Ovary (tissue), 10 donors: ENCODE measurements at places on chromosomes 4 and X. TPM values are rescaled to one million over a fixed set of nuclear protein-coding genes. Genes with fewer than 3 reads are reported as not detected.

DNA sequence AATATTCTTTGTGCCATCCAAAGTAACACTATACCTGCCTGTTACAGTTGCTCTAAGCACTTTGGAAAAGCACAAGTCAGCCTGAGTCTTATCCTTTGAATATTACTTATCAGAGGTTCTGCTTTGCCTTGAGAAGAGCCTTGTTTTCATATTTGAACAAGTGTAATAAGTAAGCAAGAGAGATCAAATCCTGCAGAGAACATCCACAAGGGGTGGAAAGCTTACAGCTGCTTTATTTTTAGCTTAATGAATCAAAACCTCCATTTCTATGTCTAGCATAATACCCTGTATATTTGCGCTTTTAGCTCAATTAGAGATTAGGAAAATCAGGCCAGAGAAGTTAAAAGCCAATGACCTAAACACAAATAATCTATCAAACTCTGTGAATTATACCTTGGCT, 139.8 kb downstream of the CDS1 start:
- no peaks in the 10 kb centered on the region for H3K27me3 ChIP-seq
- H3K36me3 ChIP-seq, result no peaks in the 10 kb centered on the region
- H3K27ac ChIP-seq, result no peak overlapping the region
- no peaks in the 10 kb centered on the region for H3K4me1 ChIP-seq
- no peak for DNase-seq

DNA sequence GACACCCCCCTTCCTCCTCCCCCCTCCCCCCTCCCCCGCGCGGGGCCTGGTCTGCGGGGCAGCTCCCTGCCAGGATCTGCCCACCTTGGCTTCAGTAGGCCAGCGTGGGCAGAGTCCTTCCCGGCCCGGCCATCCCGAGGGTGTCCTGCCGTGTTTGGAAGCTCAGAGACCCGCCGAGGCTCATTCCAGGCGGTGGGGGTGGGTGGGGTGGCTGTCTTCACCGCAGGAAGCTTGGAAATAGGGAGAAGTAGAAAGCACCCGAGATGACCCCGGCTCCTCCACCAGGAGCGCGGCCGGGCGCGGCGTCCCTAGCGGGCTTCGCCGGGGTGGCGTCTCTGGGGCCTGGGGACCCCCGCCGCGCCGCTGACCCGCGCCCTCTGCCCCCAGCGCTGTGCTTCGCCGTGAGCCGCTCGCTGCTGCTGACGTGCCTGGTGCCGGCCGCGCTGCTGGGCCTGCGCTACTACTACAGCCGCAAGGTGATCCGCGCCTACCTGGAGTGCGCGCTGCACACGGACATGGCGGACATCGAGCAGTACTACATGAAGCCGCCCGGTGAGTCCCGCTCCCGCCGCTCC, 1.6 kb downstream of the NAT8L start:
- H3K27ac ChIP-seq, result no peak overlapping the region
- no peak for DNase-seq
- H3K36me3 ChIP-seq, result no peaks in the 10 kb centered on the region

GRCh38 chrX:123817288-123817894, 42.5 kb upstream of the XIAP start:
- H3K36me3 ChIP-seq, result no peaks in the 10 kb centered on the region
- no peaks in the 10 kb centered on the region for H3K27me3 ChIP-seq
- no peaks in the 10 kb centered on the region for H3K4me1 ChIP-seq
- H3K4me3 ChIP-seq, result no peak overlapping the region
- no peak overlapping the region for H3K27ac ChIP-seq

DNA sequence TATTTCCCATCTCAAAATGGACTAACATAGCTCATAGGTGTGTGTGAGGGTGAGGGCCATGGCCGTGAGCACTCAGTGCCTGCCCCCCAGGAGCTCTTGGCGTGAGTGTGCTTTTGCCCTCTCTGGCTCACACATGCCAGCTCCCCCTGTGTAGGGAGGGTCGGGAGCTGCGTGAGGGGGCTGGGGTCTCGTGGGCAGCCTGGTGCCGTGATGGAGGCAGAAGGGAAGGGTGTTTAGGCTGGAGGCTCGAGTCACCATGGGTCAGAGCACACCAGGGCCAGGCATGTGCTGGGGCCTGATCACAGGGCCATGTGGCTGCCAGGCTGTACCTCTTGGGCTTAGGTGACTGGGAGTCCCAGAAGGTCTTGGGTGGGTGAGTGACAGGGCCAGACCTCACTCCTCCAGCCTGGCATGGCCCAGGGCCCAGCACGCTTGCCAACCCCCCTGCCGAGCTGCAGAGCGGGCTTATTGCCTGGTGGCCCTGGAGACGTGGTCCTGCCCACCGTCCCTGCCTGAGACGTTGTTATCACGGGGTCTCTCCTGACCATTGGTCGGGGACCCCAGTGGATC, 44.0 kb downstream of the ADRA2C start:
- no peak overlapping the region for H3K27ac ChIP-seq
- no peaks in the 10 kb centered on the region for H3K27me3 ChIP-seq
- no peak for DNase-seq
- H3K4me1 ChIP-seq, result no peaks in the 10 kb centered on the region
- H3K4me3 ChIP-seq, result no peak overlapping the region

- no peaks in the 10 kb centered on the region for H3K27me3 ChIP-seq
- no peak overlapping the region for H3K4me3 ChIP-seq
- no peak overlapping the region for H3K27ac ChIP-seq
- peak; percentile 31 for DNase-seq
These were observed 58.7 kb downstream of the MAMLD1 start for GRCh38 chrX:150421816-150422215.

DNA sequence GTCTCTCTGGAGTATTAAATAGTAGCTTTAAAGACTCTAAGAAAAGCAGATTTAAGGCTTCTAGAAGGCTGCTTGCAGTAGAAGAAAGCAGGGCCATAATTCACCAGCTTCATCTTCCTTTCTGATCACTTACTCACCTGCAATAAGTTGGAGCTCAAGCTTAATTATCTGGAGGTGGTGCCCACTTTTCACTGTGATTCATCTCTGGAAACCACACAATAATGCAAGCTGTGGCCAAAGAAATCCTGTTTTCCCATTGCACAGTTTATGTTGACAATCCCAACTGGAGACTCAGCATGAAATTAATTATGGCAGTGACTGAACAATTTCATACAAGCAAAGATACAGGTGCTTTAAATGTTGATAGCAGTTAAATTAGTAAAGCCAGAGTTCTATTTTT, 14.7 kb downstream of the CWH43 start:
- H3K4me3 ChIP-seq, result no peak overlapping the region
- no peak overlapping the region for H3K27ac ChIP-seq
- no peak for DNase-seq
- no peaks in the 10 kb centered on the region for H3K4me1 ChIP-seq

DNA sequence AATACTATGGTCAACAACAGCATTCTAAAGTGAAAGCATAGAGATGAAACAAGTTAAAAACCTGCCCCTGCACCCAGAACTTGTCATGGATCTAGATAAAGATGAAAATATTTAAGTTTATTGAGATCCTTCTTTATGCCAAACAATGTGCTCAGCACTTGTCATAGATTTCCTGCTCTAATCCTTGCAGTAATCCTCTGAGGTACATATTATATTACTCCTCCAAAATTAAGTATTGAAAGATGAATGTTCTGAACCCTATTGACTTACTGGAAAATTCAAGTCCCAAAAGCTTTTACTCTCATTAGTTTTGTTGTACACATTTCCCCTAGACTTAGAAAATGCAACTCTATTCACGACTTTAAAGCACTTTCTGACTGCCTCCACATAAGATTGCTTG, 35.6 kb downstream of the CAMK2D start:
- H3K4me3 ChIP-seq, result no peak overlapping the region
- DNase-seq, result no peak
- H3K27ac ChIP-seq, result no peak overlapping the region
- no peaks in the 10 kb centered on the region for H3K27me3 ChIP-seq

DNA sequence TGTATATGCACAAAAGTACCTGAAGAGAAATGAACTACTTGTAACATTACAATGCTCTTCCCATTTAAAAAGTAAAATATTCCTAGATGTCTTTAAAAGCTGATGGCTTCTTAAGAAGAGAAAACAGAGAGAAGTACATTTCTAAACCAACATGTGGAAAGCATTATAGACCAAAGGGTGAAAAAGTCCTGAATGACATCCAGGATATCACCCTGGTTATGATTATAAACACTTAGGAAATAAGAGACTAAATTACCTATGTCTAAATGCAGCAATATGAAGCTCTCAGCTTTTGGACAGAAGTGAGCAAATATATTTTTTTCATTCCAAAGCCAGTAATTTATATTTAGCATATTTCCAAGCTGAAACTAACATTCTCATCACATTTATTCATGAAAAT, 21.7 kb upstream of the EGFL6 start:
- no peaks in the 10 kb centered on the region for H3K27me3 ChIP-seq
- H3K36me3 ChIP-seq, result no peaks in the 10 kb centered on the region
- no peaks in the 10 kb centered on the region for H3K4me1 ChIP-seq

DNA sequence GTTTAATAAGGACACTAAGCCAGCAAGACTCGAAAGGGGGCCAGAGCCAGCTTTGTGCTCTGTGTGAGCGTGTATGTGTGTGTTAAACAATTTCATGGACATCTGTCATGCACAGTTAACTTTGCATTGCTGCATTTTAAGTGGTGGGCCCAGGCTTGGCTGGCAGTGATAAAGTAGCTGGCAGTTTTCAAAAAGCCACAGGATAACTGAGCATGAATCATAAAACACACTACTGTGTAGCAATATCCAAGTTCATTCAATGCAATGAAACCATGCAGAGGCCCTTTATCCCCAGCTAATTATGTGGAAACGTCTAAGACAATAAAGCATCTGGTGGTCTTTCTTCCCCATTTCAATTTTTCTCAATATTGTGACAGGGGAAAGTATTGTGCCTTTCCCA, 132.9 kb downstream of the NKX6-1 start:
- no peaks in the 10 kb centered on the region for H3K27me3 ChIP-seq
- DNase-seq, result no peak
- H3K27ac ChIP-seq, result no peak overlapping the region
- no peak overlapping the region for H3K4me3 ChIP-seq
- no peaks in the 10 kb centered on the region for H3K4me1 ChIP-seq
- no peaks in the 10 kb centered on the region for H3K36me3 ChIP-seq

GRCh38 chr4:87185146-87185870, 35.1 kb downstream of the KLHL8 start:
- H3K4me3 ChIP-seq, result no peak overlapping the region
- H3K27me3 ChIP-seq, result no peaks in the 10 kb centered on the region
- H3K4me1 ChIP-seq, result no peaks in the 10 kb centered on the region
- H3K36me3 ChIP-seq, result no peaks in the 10 kb centered on the region

GRCh38 chr4:73068491-73069337, 802 bp downstream of the COX18 start:
- peaks cover 2% of the 10 kb centered on the region for H3K4me1 ChIP-seq
- peak overlapping the region; percentile 94 for H3K27ac ChIP-seq
- peak overlapping the region; percentile 59 for H3K4me3 ChIP-seq
- no peak for DNase-seq
- no peaks in the 10 kb centered on the region for H3K36me3 ChIP-seq

DNA sequence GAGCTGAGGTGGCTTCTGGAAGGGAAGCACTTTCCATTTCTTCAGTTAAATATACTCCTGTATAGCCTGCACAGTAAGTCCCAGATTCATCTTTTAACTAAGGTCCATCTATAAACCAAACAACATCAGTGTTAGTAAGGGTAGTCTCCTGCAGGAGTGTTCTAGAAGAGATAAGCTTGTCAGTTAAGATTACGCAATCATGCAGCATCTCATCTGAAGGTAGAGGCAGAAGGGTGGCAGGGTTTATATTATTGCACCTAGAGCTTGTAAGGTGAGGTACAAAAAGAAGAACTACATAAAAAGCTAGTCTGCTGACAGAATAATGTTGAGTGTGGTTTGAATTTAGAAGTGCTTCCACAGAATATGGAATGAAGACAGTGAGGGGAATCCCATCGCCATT, 44.0 kb downstream of the NUDT10 start:
- no peak for DNase-seq
- H3K4me1 ChIP-seq, result no peaks in the 10 kb centered on the region
- no peaks in the 10 kb centered on the region for H3K36me3 ChIP-seq
- H3K4me3 ChIP-seq, result no peak overlapping the region
- H3K27me3 ChIP-seq, result no peaks in the 10 kb centered on the region

GRCh38 chr4:111806331-111806730, 338.9 kb upstream of the FAM241A start:
- H3K36me3 ChIP-seq, result no peaks in the 10 kb centered on the region
- no peaks in the 10 kb centered on the region for H3K4me1 ChIP-seq
- no peaks in the 10 kb centered on the region for H3K27me3 ChIP-seq
- no peak overlapping the region for H3K4me3 ChIP-seq

DNA sequence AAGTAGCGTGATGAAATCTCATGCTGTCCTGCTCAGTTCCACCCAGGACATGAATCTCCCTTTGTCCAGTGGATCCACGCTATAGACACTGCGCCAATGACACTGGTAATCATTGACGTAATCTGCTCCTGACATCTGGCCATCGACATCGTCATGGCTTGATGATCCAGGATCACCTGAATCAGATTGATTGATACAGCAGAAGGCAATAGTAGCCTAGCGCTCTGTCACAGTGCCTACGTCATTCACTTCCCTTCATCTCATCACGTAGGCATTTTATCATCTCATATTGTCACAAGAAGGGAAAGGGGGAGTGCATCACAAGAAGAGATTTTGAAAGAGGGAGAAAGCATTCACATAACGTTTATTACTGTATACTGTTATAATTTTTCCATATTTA, 68.8 kb downstream of the STK32B start:
- no peaks in the 10 kb centered on the region for H3K36me3 ChIP-seq
- DNase-seq, result no peak
- H3K4me1 ChIP-seq, result no peaks in the 10 kb centered on the region
- H3K4me3 ChIP-seq, result no peak overlapping the region
- no peaks in the 10 kb centered on the region for H3K27me3 ChIP-seq

DNA sequence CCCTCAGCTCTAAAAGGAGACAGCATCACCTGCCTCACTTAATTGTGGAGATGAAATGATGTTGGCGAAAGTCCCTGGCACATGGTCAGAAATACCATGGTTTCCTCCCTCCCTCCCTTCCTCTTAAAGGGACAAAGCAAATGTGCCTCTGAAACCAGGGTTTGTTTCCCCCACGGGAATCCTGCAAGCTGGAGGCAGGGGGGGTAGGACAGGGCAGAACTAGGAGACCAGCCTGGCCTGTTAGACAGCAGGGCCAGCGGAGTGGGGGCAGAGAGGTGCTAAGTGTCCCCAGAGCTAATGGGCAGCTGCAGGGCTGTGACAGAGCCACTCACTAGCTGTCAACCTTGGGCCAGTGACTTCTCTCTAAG, 5.7 kb downstream of the RTL5 start:
- no peaks in the 10 kb centered on the region for H3K36me3 ChIP-seq
- H3K4me1 ChIP-seq, result no peaks in the 10 kb centered on the region
- H3K27ac ChIP-seq, result no peak overlapping the region
- H3K4me3 ChIP-seq, result no peak overlapping the region
- H3K27me3 ChIP-seq, result no peaks in the 10 kb centered on the region

GRCh38 chr4:71130827-71131603, 137.6 kb downstream of the DCK start:
- no peak overlapping the region for H3K27ac ChIP-seq
- H3K27me3 ChIP-seq, result no peaks in the 10 kb centered on the region
- no peak overlapping the region for H3K4me3 ChIP-seq
- no peaks in the 10 kb centered on the region for H3K36me3 ChIP-seq
- no peak for DNase-seq

Gene ADH7
- not detected for total RNA-seq

Gene NXF3
- 1.1 TPM for total RNA-seq

Gene TXK
- total RNA-seq, result 0.33 TPM

Gene ARMCX1
- total RNA-seq, result 33.9 TPM

Gene RAB41
- not detected for total RNA-seq

Gene ADGRG4
- total RNA-seq, result 0.34 TPM

Gene NWD2
- total RNA-seq, result not detected

Gene NXF2
- total RNA-seq, result not detected

Gene RPS6KA6
- total RNA-seq, result 3.9 TPM

Gene CFAP47
- 34.5 TPM for total RNA-seq
